ENCODE measurements at places on chromosomes 2 and 18.

DNA sequence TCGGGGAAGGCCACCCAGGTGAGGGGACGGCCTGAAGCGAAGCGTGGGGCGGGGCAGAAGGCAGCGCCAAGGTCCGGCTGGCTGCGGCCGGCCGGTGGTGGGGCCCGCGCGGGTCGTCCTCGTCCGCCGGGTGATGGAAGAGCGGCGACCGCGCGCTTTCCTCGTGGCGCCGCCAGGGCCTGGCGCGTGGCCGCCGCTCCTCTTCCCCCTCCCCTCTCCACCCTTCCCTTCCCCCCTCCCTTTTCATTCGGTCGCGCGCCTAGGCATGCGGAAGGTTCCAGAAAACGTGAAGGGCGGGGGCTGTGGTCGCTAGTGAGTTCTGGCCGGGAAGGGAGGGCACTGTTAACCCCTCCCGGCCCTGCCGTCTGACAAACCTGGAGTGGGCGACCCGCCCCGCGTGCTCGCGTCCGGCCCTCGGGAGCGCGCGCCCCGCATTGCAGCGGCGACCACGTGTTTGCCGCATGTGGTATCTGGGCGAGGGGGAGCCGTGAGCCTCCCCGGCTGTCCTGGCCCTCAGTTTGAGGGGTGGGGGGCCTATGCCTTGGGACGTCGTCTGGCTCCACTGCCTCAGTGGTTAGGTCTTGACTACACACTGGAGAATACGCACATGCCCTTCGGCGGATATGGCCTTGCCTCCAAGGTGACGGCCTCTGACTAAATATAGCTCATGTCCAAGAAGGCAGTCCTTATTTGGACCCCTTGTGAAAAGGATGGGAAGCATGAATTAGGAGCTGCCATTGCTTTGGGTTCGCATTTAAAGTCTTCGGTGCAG lies 579 bp downstream of the MAT2A start:
- peak; percentile 70 for DNase-seq

DNA sequence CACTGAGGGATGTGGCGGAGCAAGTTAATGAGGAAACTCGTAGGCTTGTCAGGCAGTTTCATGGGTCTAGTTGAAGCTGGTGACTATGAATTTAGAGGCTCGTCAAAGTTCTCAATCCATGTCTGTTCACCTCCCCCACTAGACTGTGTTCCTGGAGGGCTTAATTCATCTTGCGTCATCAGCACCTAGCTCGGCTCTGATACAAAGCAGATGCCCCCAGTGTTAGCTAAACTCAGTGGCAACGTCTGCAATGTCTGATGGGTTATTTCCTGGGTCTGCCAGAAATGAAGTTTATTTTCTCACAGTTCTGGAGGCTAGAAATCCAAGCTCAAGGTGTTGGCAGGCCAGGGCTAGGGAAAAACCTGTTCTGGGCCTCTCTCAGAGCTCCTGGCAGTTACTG lies 140.6 kb downstream of the PID1 start:
- no peak for DNase-seq

DNA sequence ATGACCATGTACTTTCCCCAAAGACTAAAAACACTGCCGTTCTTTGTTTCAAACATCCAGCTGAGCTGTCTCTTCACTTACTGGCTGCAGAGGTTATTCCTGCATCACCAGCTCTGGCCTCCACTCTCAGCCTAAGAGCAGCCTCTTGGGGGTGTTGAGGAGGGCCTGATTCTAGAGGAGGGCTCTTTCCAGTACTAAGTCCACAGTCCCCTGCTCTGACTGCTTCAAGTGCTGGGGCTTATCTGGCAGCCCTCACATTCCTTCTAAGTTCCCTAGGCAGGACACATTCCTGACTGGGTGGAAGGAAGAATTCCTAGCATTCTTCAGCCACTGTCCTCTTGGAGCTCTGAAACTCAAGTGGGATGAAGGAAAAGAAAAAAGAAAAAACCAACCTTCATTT lies 32.9 kb upstream of the EHBP1 start:
- no peak for DNase-seq

- DNase-seq = no peak
These were observed 453.9 kb upstream of the TRIB2 start for GRCh38 chr2:12262681-12263436.

GRCh38 chr2:206635015-206635414 lies 7.3 kb upstream of the FAM237A start:
- no peak for DNase-seq

DNA sequence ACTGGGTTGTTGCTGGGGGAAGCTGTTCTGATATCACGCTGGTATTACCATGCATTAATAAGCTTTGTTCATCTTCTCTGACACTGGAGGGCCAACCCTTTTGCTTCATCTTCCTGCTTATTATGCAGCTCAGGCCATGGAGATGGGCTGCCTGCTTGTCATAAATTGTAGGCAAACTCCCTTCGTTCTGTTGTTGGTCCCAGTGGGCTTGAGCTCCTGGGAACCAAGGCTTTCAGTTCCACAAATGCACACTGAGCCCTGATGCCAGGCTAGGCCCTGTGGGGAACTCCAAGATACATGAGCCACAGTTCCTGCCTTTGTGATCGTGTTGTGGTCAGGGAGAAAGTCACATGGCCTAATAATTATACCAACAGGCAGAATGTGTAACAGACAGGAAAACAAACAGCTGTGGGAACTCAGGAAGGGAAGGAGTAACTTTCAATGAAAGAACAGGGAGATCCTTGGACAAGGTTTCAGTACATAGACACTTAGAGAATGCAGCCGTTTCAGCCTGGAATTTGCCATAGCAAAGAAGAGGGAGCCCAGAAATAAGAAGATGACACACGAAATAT lies 49.0 kb upstream of the BCL2L11 start:
- DNase-seq = no peak

DNA sequence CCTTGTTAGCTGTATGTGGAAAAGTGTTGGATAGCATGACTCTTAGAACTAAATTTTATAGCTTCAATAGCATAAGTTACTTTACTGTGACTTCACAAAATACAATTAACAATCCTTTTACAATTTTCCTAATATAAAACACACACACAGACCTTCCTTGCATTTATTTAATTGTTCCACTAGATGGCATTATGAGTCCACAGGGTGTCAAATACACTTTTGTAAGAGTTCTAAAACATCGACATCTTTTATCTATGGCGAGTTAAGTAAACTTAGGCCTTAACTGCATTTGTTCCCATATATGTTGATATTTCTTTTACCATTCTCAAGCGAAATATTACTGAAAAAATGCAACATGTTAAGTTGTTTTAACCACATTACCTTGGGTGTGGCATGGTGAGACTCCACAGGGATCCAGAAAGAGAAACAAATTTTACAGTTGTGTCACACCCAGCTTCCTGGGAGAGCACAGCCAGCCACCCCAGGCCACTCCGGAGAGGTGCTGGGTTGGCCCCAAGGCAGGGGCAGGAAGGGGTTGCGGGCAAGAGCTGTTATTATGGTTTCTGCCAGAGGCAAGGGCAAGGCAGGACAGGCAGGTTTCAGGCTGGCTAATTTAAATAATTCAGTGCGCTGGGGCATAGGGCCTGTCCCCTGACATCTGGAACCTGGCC lies 312.4 kb upstream of the MC4R start:
- DNase-seq = peak; percentile 64

GRCh38 chr2:236993-237539 lies 26.8 kb downstream of the SH3YL1 start:
- DNase-seq = peak; percentile 78

DNA sequence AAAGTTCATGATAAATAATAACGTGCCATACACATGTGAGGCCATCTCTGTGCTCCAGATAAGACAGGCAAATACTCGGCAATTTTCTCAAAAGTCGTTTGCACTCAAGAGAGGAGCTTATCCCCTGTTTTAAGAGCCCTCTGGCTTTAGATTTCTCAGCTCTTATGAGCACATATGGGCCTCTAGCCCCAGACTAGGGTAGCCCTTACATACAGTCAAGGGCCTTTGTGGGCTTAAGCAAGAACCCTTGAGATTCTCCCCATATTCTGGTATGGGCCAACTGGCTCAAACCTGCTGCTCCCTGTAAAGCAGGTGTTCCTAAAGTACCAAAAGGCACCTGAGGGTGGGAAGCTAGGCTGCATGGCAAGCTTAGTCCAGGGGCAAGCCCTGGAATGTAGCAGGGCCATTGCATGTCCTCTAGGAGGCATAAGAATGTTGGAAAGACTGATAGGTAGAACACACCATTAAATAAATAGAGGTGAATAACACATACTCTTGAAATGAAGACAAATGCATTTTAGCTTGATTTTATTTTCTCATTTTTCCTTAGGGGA lies 66.1 kb downstream of the FASTKD2 start:
- DNase-seq = no peak
